Parietal lobe (tissue), 2 donors: ENCODE measurements at places on chromosomes 12 and 14. TPM values are rescaled to one million over a fixed set of nuclear protein-coding genes. Genes with fewer than 3 reads are reported as not detected.

MGST1 gene
- total RNA-seq = 2.8 TPM

ITPK1 gene
- total RNA-seq = 32.2 TPM

IL22 gene
- total RNA-seq = not detected

LPAR5 gene
- 0.94 TPM for total RNA-seq

NOP9 gene
- total RNA-seq = 25.4 TPM
